ENCODE measurements at places on chromosomes 1 and 21. TPM values are rescaled to one million over a fixed set of nuclear protein-coding genes. Genes with fewer than 3 reads are reported as not detected.

- H3K36me3 ChIP-seq: no peaks in the 10 kb centered on the region
- H3K27me3 ChIP-seq: no peaks in the 10 kb centered on the region
- no peak overlapping the region for H3K4me3 ChIP-seq
Observed at GRCh38 chr1:70915258-70916033, 132.2 kb downstream of the PTGER3 start.

The SYTL1 gene
- 9.6 TPM for total RNA-seq

- no peaks in the 10 kb centered on the region for H3K36me3 ChIP-seq
- H3K4me3 ChIP-seq: no peak overlapping the region
- no peaks in the 10 kb centered on the region for H3K4me1 ChIP-seq
Observed at GRCh38 chr1:5575396-5575940, 416.8 kb downstream of the NPHP4 start.

GRCh38 chr21:45076245-45076711 is 1.9 kb downstream of the ADARB1 start:
- H3K4me1 ChIP-seq: peaks cover 4% of the 10 kb centered on the region
- no peak for DNase-seq
- H3K27ac ChIP-seq: no peak overlapping the region

The DNASE2B gene
- total RNA-seq: not detected

GRCh38 chr1:91569411-91570119 is 68.9 kb downstream of the CDC7 start:
- no peak overlapping the region for H3K27ac ChIP-seq
- H3K27me3 ChIP-seq: no peaks in the 10 kb centered on the region
- DNase-seq: no peak
- H3K36me3 ChIP-seq: no peaks in the 10 kb centered on the region
- no peak overlapping the region for H3K4me3 ChIP-seq

The PBX1 gene
- 57.5 TPM for total RNA-seq

- no peaks in the 10 kb centered on the region for H3K27me3 ChIP-seq
- no peaks in the 10 kb centered on the region for H3K4me1 ChIP-seq
- no peak overlapping the region for H3K27ac ChIP-seq
Observed at GRCh38 chr1:92754719-92755050, 30.2 kb downstream of the EVI5 start.

The ATP5PB gene
- total RNA-seq: 271 TPM

The HFM1 gene
- total RNA-seq: not detected

All from Peyer's patch (tissue), 4 donors.